Heart right ventricle (tissue), 16 donors: ENCODE measurements at places on chromosomes 6 and 20. TPM values are rescaled to one million over a fixed set of nuclear protein-coding genes. Genes with fewer than 3 reads are reported as not detected.
A peak's percentile ranks its signal among the peaks of the same experiment; 100 is the strongest.

The PKIG gene
- total RNA-seq: 322 TPM

The BANF2 gene
- total RNA-seq: not detected

The GJA1 gene
- 358 TPM for total RNA-seq

The CGA gene
- not detected for total RNA-seq

The PRICKLE4 gene
- 1.3 TPM for total RNA-seq

The PDE10A gene
- 14.4 TPM for total RNA-seq

The SEL1L2 gene
- total RNA-seq: 3.8 TPM

GRCh38 chr20:54195483-54196472 lies 12.1 kb upstream of the PFDN4 start:
- no peak overlapping the region for H3K27ac ChIP-seq
- H3K27me3 ChIP-seq: no peaks in the 10 kb centered on the region
- H3K4me3 ChIP-seq: no peak overlapping the region
- no peak for DNase-seq
- H3K4me1 ChIP-seq: no peaks in the 10 kb centered on the region
- no peaks in the 10 kb centered on the region for H3K36me3 ChIP-seq

- H3K27ac ChIP-seq: no peak overlapping the region
- no peak for DNase-seq
- peaks cover 100% of the 10 kb centered on the region for H3K36me3 ChIP-seq
- no peaks in the 10 kb centered on the region for H3K27me3 ChIP-seq
These were observed 7.9 kb downstream of the CD164 start for GRCh38 chr6:109374326-109374892.

- peak; percentile 31 for DNase-seq
- H3K36me3 ChIP-seq: no peaks in the 10 kb centered on the region
- H3K4me1 ChIP-seq: peaks cover 37% of the 10 kb centered on the region
- H3K27ac ChIP-seq: no peak overlapping the region
- H3K27me3 ChIP-seq: no peaks in the 10 kb centered on the region
These were observed 253.2 kb downstream of the PLCB1 start for GRCh38 chr20:8385247-8385646.

GRCh38 chr6:15990179-15990578 lies 138.7 kb upstream of the MYLIP start:
- no peaks in the 10 kb centered on the region for H3K4me1 ChIP-seq
- no peak overlapping the region for H3K4me3 ChIP-seq
- no peaks in the 10 kb centered on the region for H3K36me3 ChIP-seq
- H3K27ac ChIP-seq: no peak overlapping the region
- no peaks in the 10 kb centered on the region for H3K27me3 ChIP-seq

DNA sequence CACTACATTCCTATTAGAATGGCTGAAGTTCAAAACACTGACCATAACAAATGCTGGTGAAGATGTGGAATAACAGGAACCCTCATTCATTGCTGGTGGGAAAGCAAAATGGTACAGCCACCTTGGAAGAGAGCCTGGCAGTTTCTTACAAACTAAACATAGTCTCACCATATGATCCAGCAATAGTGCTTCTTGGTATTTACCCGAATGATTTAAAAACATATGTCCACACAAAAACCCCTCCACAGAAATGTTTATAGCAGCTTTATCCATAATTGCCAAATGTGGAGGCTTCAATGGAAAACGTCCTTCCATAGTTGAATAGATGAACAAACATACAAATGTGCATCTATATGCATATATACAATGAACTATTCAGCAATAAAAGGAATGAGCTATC lies 330.8 kb downstream of the BTBD3 start:
- DNase-seq: no peak
- no peaks in the 10 kb centered on the region for H3K4me1 ChIP-seq
- no peaks in the 10 kb centered on the region for H3K27me3 ChIP-seq
- no peaks in the 10 kb centered on the region for H3K36me3 ChIP-seq
- no peak overlapping the region for H3K4me3 ChIP-seq
- H3K27ac ChIP-seq: no peak overlapping the region

DNA sequence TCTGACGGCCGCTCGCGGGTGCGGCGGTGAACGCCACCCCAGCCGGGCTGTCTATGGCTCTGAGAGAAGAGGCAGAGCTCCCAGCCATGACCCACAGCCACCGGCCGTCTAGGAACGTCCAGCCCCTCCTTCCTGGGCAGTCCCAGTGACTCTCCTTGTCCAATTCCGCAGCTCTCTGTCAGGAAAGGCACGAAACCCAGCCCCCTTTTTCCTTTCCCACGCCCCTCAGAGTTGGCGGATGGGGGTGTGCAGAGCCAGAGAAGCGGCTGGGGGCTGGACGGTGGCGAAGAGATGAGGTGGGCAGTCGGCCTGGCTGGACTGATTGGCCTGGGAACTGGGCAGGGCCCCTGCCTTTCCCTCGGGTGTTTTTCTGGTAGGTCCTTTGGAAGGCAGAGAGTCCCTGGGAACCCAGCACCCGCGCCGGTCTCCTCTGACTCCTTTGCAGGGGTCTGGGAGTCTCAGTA lies 1.5 kb downstream of the EBF4 start:
- H3K4me3 ChIP-seq: peak overlapping the region; percentile 38
- H3K27ac ChIP-seq: no peak overlapping the region
- no peaks in the 10 kb centered on the region for H3K36me3 ChIP-seq
- peaks cover 30% of the 10 kb centered on the region for H3K27me3 ChIP-seq
- DNase-seq: peak; percentile 11

DNA sequence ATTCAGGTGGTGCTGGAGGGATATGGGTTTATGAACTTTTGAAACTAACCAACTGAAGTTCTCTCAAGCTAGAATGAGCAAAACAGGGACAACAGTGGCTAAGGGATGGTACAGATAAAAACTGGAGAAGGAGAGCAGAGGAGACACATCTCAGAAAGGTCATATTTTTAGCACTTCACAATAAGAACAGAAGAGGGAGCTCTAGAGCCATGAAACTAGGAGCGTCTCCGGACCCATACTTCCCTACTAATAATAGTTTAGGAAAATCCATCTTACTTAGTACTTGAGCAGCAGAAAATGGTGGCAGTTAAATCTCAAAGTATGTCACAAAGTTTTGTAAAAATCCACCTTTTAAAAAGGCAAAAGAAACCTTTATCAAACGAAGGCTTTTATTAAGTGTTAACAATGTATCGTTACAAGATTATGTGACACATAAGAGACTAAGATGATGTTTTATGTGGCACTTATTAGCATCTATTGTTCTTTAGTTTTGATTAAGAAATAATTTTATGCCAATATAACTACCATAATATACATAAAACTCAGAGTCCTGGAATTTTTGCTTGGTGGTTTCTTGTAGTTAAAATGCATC lies 278.6 kb downstream of the TBC1D32 start:
- no peaks in the 10 kb centered on the region for H3K27me3 ChIP-seq
- DNase-seq: no peak
- no peaks in the 10 kb centered on the region for H3K36me3 ChIP-seq
- no peak overlapping the region for H3K4me3 ChIP-seq
- no peak overlapping the region for H3K27ac ChIP-seq

- no peaks in the 10 kb centered on the region for H3K36me3 ChIP-seq
- peak overlapping the region; percentile 26 for H3K4me3 ChIP-seq
- peak; percentile 87 for DNase-seq
- H3K4me1 ChIP-seq: peaks cover 43% of the 10 kb centered on the region
- H3K27ac ChIP-seq: peak overlapping the region; percentile 82
These were observed 138.6 kb downstream of the DLL1 start for GRCh38 chr6:170152124-170152926.

DNA sequence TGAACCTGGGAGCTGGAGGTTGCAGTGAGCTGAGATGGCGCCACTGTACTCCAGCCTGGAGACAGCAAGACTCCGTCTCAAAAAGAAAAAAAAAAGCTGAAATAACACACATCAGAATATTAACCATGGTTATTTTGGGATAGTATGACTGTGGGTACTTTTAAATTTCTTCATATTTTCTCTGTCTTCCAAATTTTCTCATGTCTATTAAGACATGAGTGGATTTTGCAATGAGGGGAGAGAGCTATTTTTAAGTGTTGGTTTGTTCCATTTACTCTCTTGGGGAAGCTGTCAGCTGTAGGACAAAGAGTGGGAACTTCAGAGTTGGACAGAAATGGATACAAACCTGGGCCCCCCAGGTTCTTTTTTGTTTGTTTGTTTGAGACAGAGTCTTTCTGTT lies 10.3 kb downstream of the ADISSP start:
- no peak overlapping the region for H3K4me3 ChIP-seq
- H3K27me3 ChIP-seq: no peaks in the 10 kb centered on the region
- H3K4me1 ChIP-seq: peaks cover 16% of the 10 kb centered on the region
- H3K36me3 ChIP-seq: no peaks in the 10 kb centered on the region

DNA sequence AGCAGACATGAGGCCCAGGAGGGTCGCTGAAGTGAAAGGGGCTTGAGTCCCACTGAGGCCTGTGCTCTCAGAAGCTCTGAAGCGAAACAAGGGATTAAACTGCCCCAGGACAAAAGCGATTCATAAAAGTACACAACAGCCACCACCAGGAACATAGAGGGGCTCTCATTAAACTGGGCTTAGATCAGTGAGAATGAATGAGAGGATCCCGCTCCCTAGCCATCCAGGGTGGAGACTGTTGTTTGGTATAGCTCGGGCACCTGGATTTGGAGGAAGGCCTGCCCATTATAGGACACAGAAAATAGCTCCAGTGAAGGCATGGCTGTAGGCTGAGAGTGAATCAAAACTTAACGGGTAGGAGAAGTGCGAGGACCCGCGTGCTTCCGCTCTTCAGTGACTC lies 91.6 kb upstream of the TAB2 start:
- peaks cover 14% of the 10 kb centered on the region for H3K4me1 ChIP-seq
- no peak overlapping the region for H3K4me3 ChIP-seq
- H3K27me3 ChIP-seq: no peaks in the 10 kb centered on the region
- no peaks in the 10 kb centered on the region for H3K36me3 ChIP-seq
- DNase-seq: no peak
- H3K27ac ChIP-seq: no peak overlapping the region
